ENCODE measurements at places on chromosomes 16 and 17.

- DNase-seq: peak; percentile 50
These were observed 13.2 kb downstream of the SREBF1 start for GRCh38 chr17:17823433-17824118.

DNA sequence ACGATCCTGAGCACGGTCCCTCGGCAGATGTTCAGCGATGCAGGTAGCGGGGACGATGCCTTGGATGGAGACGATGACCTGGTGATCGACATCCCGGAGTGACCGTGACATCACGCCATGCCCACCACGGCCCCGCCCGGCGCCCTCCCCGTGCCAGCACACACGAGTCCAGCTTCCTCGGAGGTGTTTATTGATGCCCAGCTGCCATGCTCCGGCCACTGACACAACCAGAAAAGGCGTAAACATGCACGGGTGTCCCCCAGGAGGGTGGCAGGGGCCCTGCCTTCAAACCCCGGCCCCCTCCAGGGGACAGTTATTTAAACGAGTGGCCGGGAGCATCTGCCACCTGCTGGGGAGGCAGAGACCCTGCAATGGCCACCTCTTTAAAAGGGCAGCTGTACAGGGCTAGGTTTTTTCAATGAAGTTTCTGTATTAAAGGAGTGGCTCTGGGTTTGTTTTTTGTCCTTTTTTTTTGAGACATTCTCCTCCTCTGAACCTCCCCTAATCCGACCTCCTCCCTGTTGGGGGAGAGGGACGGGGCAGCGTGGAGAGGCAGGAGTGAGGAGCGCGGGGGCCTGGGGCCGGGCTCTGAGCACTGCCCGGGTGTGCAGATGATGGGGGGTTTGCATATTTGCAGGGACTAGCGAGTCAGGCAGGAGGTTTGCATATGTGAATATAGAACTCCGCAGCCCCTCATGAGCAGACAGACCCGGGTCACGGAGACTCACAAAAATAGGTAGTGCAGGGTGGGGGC lies 5.3 kb downstream of the DOC2A start:
- DNase-seq: no peak

DNA sequence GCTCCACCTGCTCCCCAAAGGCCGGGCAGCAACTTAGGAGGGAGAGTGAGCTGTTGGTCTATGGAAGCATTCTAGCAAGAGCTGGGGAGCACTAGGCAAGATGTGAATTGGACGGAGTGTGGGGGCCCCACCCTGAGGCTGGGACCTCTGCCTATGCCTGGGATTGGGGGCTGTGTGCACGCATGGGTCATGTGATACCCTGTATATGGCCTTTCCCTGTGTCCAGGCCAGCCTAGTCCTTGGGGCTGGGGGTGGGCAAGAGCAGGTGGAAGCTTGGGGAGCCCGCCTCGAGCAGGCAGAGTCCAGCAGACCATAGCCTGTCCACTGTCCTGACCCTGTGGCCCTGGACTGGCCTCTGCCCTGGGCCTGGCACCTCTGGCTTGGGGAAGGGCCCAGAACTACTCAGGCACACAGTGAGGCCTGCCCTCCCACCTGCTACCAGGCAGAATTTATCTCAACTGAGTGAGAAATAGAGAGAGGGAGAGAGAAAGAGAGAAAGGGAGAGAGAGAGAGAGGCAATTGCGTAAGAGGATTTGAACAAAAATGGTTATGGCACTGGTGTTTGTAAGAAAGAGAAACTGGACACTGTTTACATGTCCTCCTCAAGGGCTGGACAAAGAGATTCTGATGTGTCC lies 19.1 kb downstream of the PDP2 start:
- no peak for DNase-seq

GRCh38 chr17:58493506-58493905 lies 5.3 kb upstream of the HSF5 start:
- DNase-seq: no peak

GRCh38 chr16:89122322-89122851 lies 28.7 kb downstream of the ACSF3 start:
- no peak for DNase-seq

- no peak for DNase-seq
These were observed 17.1 kb upstream of the FLCN start for GRCh38 chr17:17254036-17254435.

DNA sequence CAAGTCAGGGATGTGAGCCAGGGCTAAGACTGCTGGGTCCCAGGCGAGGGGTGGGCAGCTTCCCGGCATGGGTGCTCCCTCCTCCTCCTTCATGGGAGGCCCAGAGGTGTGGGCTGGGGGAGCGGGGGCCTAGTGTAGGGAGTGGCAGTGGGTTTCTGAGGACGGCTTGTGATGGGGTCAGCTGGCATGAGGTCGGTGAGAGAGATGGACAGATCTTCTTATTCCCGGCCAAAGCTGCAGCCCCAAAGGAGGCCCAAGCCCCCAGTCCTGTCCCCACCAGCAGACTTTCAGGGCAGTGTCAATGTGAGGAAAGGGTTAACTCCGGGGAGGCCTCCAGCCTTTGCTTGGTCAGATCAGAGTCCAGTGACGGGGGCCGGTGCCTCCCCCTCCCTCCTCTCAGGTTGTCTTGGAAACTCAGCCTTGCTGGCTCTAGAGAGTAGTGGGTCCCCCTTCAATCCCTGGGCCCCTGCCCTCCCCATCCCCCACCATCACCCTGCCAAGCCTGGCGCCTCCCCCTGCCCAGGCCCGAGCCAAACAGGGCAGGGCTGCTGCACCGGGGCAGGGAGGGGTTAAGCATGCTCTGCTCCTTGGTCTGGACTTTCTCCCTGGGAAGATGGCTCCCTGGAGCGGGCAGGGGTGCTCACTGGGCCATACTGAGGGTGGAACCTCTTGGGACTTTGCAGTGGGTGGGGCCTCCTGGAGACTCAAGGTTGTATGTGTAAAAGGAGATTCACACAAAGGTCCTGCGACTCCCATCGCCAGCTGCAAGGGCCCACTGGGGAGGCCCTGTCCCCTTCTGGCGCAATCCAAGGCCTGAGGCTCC lies 12.4 kb downstream of the NAT9 start:
- DNase-seq: no peak

DNA sequence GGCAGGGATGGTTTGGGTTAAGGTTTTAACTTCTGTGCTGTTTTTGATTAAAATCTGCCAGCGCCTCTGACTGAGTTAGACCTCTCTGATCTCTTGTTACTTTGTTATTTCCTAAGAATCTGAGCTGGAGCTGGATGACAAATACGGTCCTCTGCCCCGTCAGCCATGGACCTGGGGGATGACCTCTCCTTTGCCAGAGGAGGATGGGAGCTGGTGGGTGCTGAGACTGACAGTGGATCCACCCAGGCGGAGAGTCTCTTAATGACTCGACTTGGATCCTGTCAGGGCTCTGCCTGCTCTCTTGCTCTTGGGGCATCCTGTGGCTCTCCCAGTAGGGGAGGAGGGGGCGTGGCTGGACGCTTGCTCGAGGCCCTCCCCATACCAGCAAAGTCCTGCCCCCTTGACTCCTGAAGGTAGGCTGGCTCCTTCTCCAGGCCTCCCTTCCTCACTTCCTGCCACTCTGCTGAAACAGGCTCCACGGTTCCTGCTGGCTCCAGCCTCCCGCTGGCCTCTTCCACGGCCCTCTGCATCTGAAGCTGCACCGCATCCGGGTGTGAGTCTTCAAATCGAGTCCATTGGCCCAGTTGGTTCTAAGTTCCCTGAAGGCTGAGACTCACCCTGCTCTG lies 24.8 kb upstream of the MAP3K14 start:
- DNase-seq: peak; percentile 45

DNA sequence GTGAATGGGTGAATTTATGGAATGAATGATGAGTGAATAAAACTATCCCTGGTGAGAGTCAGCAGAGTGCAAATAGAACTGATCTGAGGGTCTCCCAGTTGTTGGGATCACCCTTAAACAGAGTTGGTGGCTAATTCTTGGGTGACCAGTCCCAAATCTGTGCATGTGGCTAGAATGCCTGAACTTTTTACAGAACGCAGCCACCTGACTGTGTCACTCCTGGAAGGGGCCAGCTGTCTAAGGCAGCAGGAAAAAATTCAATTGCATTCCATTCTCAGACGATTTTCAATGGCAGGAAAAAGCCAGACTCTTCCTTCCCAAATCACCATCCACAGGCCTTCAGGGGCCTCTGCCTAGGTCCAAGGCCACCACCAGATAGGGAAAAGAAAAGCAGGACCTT lies 43.5 kb downstream of the BEAN1 start:
- DNase-seq: no peak

DNA sequence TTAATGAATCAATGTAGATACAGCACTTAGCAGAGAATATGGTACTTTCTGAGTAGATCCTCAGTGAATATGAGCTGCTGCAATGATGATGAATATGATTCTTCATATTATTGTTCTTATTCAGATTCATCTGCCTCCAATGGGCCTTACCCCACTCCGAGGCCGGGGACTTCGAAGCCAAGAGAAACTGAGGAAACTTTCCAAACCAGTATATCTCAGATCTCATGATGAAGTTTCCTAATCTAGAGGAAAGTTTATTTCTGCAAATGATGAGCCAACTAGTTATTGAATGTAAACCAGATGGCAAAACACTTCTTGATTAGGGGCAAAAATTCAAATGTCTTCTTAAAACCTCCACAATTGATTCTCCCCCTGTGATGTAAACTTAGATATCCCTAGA lies 23.3 kb downstream of the LYRM1 start:
- DNase-seq: no peak

DNA sequence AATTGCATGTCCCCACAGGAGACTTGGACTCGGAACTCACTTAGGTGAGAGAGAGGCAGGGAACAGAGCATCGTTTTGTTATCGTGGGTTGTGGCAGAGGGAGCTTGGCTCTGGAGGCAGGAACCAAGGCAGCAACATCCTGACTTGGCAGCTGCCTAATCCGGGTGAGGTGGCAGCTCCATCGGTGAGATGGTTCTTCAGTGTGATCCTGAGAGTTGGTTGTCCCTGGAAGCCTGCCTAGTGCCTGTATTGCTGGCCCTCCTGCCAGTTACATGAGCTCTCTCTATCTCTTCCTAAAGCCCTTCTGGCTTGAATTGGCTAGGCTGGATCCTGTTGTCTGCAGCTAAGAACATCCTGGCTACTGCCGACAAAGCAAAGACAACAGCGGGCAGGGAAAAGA lies 19.9 kb upstream of the SEC14L1 start:
- DNase-seq: no peak

GRCh38 chr17:8687737-8688466 lies 56.7 kb downstream of the CCDC42 start:
- DNase-seq: no peak

All from omental fat pad (tissue), 4 donors.